B cell (primary cell): ENCODE measurements at places on chromosomes 1 and 21. TPM values are rescaled to one million over a fixed set of nuclear protein-coding genes. Genes with fewer than 3 reads are reported as not detected.
A peak's percentile ranks its signal among the peaks of the same experiment; 100 is the strongest.

DNA sequence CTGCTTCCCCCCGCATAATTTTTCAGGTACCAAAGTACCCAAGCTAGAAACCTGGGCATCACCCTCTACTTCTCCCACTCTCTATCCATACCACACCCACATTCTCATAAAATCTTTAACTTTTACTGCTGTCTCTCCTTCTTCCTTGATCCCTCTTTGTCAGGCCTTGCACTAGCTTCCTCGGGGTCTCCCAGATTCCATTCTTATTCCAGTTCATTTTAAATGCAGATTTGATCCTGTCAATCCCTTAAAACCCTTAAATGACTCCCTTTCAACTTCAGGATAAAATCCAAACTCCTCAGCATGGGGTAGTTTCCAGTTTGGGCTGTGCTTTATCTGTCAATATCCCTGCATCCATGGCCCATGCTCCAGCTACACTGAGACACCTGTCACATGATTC is 343.5 kb downstream of the PBX1 start:
- no peak for DNase-seq

The LINGO4 gene
- total RNA-seq = not detected in 2 replicates

The FAM163A gene
- total RNA-seq = not detected in 2 replicates

DNA sequence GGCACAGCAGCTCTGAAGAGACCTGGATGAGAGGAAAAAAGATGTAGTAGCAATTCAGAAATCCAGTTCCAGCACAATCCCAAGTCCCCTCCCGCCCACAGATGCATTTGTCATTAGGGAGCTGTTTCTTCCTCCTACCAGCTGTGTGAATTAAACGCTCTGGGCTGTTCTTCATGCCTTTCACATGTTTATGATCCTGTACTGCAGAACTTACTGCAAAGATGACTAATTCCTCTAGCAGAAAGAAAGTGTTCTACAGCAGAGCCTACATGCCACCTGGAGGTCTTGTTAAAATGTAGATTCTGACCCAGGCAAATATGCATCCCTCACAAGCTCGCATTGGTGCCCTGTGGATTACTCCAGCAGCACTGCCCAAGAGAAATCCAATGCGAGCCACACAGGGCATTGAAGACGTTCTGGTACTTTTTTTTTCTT is 6.5 kb downstream of the ENO1 start:
- no peak for DNase-seq

- DNase-seq = peak; percentile 82
Measured at GRCh38 chr1:15323351-15323988, 76.4 kb downstream of the FHAD1 start.

GRCh38 chr1:200367841-200368534 is 41.8 kb downstream of the ZNF281 start:
- DNase-seq = no peak

DNA sequence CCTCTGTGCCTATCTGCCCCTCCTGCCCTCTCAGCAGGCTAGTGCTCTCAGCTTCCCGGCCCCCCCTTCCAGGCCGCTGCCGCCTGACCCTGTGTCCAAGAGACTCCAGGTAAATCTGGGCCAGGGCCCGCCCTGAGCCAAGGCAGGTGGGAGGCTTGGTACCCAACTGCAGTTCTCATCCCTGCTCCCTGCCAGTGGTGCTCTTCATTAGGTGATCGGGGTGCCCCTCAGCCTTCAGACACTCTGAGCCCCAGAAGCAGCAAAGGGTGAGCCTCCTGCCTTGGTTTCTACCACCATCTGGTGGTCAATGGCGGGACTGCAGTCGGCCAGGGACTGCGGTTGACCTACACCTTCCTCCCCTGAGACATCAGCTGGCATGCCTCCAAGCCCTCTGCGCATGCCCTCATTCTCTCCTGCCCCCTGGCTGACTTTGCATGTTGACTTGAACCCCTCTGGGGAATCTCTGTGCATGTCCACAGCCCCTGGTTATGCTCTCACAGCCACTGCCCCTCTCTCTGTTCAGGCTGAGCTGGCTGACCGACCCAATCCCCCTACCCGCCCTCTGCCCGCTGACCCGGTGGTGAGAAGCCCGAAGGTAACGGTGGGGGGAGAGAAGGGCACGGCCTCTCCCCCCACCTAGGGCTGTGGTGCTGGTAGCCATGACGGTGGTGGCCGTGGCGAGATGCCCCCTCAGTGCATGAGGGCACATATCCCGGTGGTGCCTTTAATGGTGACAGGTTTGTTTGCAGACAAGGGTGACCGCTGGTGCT is 2.0 kb upstream of the EFNA4 start:
- peak; percentile 97 for DNase-seq

- DNase-seq = no peak
Measured at GRCh38 chr1:93123201-93123783, 44.2 kb downstream of the MTF2 start.

The BMP8B gene
- 2.3 and 2.5 TPM in 2 replicates for total RNA-seq

- DNase-seq = no peak
Measured at GRCh38 chr1:184152434-184152898, 100.9 kb downstream of the TSEN15 start.

- no peak for DNase-seq
Measured at GRCh38 chr1:3886691-3887090, 13.4 kb downstream of the C1orf174 start.

The DISP3 gene
- total RNA-seq = 1.6 and 2.3 TPM in 2 replicates

- no peak for DNase-seq
Measured at GRCh38 chr1:200538179-200538578, 82.4 kb downstream of the KIF14 start.

GRCh38 chr1:200409203-200409760 is 554 bp downstream of the ZNF281 start:
- no peak for DNase-seq

DNA sequence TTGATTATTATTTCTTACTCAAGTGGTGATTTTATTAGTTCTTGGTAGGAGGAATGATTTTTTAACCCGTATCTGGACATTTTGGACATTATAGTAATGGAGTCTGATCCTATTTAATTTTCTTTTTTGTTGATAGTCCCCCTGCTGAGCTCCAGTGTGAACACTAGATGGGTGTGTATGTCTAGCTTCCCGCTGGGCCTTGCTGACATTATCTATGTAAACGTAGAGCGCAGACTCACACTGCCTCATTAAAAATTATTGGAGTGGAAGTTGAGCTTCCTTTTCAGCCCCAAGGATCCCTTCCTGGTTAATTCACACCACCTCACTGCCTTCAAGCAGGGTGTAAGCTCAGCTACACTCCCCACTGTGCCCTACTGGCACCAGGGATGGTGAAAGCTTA is 467.6 kb upstream of the PKN2 start:
- DNase-seq = no peak

DNA sequence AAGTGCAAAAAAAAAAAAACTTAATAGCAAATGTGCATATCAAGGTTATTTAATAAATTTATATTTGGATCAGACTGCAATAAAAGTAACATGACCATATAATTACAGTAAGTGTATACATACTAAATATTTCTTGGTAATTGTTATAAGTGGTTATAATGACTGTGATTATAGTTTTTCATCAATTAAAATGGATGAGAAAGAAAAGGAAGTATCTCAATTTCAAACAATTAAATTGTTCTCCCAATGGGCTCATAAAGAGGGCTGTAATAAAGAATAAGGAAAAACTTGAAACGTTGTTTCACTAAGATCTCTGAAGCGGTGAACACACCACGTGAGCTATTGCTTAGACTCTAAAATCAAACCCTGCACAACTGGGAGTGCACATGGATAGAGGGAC is 104.1 kb downstream of the CDC42BPA start:
- no peak for DNase-seq

GRCh38 chr1:959731-960362 is 537 bp upstream of the KLHL17 start:
- no peak for DNase-seq

- no peak for DNase-seq
Measured at GRCh38 chr1:119535381-119535780, 28.4 kb downstream of the HSD3B1 start.

The CD48 gene
- total RNA-seq = 252 and 255 TPM in 2 replicates

DNA sequence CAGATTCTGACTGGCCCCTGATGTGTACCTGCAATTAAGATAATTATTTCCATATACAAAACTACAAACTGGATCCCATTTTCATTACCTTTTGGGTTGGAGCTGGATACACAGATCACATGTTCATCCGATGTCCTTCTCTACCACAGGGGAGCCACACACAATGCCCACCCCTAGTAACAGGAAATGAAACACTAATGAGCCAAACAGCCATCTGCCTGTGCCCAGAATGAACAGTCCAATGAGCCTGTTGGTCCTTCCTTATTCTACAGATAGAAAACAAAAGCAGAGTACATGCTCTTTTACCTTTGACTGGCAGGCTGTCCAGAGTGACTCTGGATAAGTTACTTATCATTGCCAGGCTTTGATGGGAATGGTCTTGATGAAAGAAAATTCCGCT is 68.6 kb downstream of the SIPA1L2 start:
- no peak for DNase-seq

- DNase-seq = no peak
Measured at GRCh38 chr1:160560045-160560705, 19.1 kb downstream of the CD84 start.

DNA sequence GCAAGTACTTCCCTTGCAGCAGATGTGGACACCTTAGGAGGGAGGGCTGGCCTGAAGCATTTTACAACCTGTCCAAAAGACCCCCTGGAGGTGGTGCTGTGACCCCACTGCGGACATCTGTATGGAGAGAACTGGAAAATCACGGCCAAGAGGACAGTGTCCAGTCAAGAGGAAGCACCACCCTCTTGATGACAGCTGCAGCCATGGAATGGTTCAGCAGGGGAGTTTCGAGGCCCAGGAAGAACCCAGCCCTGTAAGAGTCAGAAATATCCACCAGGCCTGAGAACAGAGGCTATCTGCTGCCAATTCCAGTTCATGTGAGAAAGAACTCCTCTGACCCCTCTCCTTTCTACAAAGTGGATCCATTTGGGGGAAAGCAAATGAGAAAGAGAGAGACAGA is 126.8 kb downstream of the PLXNA2 start:
- no peak for DNase-seq

GRCh38 chr1:28195780-28196179 is 19.3 kb upstream of the PTAFR start:
- no peak for DNase-seq

The AADACL4 gene
- not detected in 2 replicates for total RNA-seq
